ENCODE measurements at places on chromosomes 11 and 22.

DNA sequence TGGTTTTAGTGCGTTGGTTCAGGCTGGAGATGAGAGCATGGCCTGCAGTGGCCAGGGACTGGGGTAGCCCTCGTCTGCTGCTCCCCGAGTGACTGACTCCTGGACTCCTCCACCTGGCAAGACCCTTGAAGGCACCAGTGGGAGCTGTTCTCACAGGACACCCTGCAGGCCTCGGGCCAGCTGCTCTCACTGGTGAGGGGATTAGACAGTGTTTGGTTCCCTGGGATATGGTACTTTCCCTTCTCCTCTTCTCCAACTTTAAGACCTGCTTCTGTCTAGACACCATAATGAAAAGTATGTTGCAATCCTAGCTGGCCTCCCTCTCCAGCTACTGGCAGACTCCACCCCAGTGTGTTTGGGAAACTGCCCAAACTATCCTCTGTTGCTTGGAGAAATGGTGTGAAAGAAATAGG lies 168.8 kb upstream of the CADM1 start:
- no peaks in the 10 kb centered on the region for H3K4me1 ChIP-seq
- DNase-seq = no peak
- H3K27ac ChIP-seq = no peak overlapping the region
- H3K27me3 ChIP-seq = no peaks in the 10 kb centered on the region
- no peaks in the 10 kb centered on the region for H3K36me3 ChIP-seq
- H3K4me3 ChIP-seq = no peak overlapping the region

- no peaks in the 10 kb centered on the region for H3K36me3 ChIP-seq
- no peak overlapping the region for H3K27ac ChIP-seq
- no peaks in the 10 kb centered on the region for H3K4me1 ChIP-seq
- peaks cover 17% of the 10 kb centered on the region for H3K27me3 ChIP-seq
These were observed 340.5 kb downstream of the TENM4 start for GRCh38 chr11:79100093-79100910.

DNA sequence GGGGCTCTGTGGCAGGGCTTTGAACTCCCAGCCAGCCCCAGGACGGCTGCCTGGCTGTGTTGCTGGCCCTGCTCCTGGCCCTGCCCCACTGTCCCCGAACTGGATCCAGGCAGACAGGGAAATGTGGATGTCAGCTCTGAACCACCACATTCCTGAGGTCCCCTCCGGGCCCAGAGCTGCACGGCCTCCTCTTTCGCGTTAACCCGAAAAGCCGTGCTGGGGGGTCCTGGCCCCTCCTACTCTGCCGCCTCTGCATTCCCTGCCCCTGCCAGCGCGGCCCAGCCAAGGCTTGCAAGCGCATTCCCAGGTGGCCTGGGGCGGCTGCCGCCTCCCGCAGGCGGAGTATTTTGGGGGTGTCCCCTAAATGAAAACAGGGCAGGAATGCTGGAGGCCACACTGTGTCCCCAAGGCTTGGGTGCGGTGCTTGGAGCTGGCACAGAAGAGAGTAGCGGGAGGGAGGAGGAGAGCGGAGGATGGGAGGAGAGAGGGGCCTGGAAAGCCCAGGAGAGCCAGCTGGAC lies 5.4 kb downstream of the LINC01488 start:
- H3K4me1 ChIP-seq = no peaks in the 10 kb centered on the region
- H3K27ac ChIP-seq = no peak overlapping the region
- DNase-seq = no peak
- no peaks in the 10 kb centered on the region for H3K27me3 ChIP-seq
- H3K36me3 ChIP-seq = no peaks in the 10 kb centered on the region
- H3K4me3 ChIP-seq = no peak overlapping the region

GRCh38 chr22:50702261-50702671 lies 29.6 kb downstream of the SHANK3 start:
- H3K4me3 ChIP-seq = no peak overlapping the region
- H3K27ac ChIP-seq = no peak overlapping the region
- peaks cover 9% of the 10 kb centered on the region for H3K27me3 ChIP-seq
- no peak for DNase-seq

DNA sequence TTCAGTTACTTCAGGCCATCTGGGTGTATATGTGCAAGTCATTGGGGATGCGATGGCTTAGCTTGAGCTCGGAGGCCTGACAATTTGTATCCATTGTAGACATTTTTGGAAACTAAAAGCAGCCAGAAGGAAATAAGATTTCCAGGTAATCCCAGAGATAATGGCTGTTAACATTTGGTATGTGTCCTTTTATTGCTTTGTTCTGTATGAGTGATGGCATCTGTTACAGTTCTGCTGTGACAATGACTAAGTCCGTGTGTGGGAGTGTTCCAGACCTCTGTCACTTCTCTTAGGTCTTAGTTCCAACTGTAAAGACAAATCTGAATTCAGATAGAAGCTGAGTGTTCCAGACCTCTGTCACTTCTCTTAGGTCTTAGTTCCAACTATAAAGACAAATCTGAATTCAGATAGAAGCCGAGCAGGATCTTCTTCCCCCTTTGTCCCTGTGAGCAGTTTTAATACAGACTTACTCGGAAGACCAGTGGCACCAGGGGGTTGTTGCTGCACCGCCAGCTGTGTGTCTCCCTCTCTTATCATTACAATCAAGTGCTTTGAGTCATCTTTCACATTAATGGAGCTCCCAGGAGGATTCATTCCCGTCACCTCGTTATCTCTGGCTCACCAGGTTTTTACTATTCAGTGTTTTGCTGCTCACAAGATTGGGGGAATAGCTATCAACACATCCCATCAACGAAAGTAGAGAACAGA lies 190.9 kb upstream of the SORL1-AS1 start:
- no peaks in the 10 kb centered on the region for H3K27me3 ChIP-seq
- H3K27ac ChIP-seq = no peak overlapping the region
- DNase-seq = no peak
- H3K36me3 ChIP-seq = no peaks in the 10 kb centered on the region

DNA sequence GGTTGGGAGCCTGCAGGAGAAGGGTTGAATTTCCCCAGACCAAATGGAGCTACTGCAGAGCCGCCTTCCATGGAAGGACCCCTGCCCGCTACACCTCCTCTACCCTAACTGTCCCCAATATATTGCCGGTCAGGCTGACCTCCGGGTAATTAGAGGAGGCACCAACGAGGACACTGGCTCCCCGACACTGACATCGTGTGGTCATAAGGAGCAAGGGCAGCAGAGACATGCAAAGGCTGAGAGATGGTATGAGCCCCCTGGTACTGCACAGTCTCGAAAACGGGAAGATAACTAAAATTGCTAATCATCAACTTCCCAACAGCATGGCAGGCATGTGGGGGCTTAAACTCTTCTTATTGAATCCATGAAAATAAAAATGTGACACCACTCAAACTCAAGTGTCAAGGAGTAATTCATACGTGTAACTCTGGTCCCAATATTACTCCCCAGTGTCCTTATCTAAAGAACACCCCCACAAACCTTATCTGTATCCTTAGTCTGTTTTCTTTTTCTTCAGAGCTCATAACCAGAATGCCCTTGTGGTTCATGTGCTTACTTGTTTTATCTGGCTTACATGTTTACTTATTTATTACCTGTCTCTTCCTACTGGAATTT lies 4.4 kb downstream of the CAVIN3 start:
- no peaks in the 10 kb centered on the region for H3K36me3 ChIP-seq
- DNase-seq = no peak
- peaks cover 45% of the 10 kb centered on the region for H3K27me3 ChIP-seq
- H3K27ac ChIP-seq = no peak overlapping the region

DNA sequence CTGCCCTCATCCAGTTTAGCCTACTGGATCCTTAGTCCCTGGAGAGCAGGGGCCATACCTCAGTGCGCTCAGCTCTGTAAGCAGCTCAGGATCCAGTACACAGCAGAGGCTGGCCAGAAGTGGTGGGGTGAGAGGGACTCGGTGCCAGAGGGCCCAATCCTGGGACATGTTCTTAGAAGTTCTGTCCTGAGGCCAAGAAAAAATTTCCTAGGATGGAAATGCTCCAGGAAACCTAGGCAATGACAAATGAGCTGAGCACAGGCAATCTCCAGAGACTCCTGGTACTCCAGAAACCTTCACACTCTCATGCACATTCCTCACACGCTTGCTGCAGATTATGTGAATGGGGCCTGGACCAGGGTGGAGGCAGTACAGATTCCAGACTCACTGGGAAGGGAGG lies 89.6 kb downstream of the SERGEF start:
- H3K27me3 ChIP-seq = no peaks in the 10 kb centered on the region
- H3K4me3 ChIP-seq = no peak overlapping the region
- H3K27ac ChIP-seq = no peak overlapping the region
- H3K36me3 ChIP-seq = peaks cover 61% of the 10 kb centered on the region

DNA sequence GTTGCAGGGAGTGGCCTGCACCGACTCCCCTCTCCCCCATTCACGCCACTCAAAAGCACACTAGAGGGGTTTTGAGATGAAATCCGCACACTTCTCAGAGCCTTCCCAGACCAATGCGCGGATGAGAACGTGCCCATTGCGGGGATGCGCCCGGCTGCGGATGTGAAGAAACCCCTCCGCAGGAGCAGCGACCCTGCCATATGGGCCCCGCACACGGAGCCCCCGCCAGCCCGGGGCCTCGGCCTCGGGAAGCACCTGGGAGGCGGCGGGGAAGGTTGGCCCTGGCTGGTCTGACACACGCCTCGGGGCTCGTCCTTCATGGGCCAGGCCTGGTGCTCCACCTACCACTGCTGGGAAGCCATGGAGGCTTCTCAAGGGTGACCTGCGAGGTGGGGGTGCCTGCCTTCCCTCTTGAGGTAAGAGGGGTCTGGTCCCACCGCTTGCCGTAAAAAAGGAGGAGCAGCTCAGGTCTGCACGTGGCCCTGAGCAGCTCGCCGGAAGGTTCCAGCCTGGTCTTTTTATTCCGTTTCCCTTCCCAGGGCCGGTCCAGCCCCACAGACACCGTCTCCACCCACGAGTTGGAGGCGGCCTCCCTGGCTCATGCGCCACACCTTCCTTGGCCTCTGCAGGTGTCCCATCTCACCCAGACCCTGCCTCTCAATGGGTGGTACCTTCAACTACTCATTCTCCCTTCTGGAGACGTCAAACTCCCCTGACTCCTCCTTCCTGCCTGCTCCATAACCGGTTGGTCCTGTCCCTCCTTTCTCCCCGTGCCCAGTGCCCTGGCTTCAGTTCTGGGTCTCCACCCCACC lies 39.4 kb downstream of the TRMU start:
- peaks cover 3% of the 10 kb centered on the region for H3K27me3 ChIP-seq
- no peak overlapping the region for H3K27ac ChIP-seq
- H3K4me1 ChIP-seq = peaks cover 9% of the 10 kb centered on the region

GRCh38 chr11:16028419-16028818 lies 327.9 kb downstream of the SOX6 start:
- no peak overlapping the region for H3K4me3 ChIP-seq
- H3K27ac ChIP-seq = no peak overlapping the region
- no peaks in the 10 kb centered on the region for H3K36me3 ChIP-seq
- H3K27me3 ChIP-seq = peaks cover 1% of the 10 kb centered on the region
- no peaks in the 10 kb centered on the region for H3K4me1 ChIP-seq
- no peak for DNase-seq

DNA sequence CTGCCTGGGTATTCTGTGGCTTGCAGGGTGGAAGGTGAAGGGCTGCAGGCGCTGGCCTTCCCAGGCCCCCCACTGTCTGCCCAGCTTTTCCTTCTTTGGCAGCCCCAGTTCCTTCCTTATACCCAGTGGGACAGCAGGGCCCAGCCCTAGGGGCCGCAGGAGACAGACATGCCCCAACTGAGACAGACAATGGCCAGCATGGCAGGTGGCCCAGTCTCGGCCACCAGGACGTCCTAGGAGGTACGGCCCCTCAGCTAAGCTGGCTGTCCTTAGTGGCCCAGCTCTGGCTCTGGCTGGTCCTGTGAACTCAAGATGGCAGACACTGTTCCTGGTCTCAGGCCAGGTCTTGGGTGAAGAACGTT lies 35.9 kb downstream of the RTN4R start:
- no peak overlapping the region for H3K27ac ChIP-seq
- no peaks in the 10 kb centered on the region for H3K27me3 ChIP-seq
- H3K4me1 ChIP-seq = peaks cover 2% of the 10 kb centered on the region
- no peak for DNase-seq

All from activated B cell treated with CpG ODN at 0.5 μM for 24 hours (primary cell).